WERI-Rb-1 (cell line): ENCODE measurements at places on chromosomes 5 and 9.

- DNase-seq, result no peak
Observed at GRCh38 chr5:57229313-57229712, 55.5 kb downstream of the GPBP1 start.

GRCh38 chr5:62182802-62183201, 123.2 kb upstream of the KIF2A start:
- DNase-seq, result no peak

GRCh38 chr5:124736805-124737188, 9.6 kb downstream of the ZNF608 start:
- DNase-seq, result no peak

GRCh38 chr5:148011398-148012137, 52.2 kb upstream of the SPINK5 start:
- DNase-seq, result no peak

- DNase-seq, result no peak
Observed at GRCh38 chr5:147371290-147371689, 136.5 kb downstream of the STK32A start.

DNA sequence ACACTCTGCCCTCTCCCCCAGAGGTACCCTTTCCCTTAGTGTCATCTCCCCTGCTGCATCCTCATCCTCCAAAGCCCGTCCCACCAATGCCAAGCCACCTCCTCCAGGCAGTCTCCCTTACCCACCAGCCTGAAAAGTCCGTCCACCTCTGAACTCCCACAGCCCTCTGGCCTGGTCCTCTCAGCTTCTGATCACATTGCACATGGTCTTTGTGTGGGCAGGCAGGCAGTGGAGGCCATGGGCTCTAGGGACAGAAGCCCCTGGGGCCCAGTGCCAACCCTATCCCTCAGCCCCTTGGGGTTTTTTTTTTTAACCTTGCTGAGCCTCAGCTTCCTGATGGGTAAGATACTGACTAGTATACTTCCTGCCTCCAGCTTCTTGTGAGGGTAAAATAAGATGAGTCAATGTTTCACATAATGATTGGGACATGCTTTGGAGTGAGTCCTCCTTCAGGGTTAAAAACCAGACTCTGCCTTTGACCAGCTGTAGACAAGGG, 19.4 kb downstream of the CSF1R start:
- no peak for DNase-seq

DNA sequence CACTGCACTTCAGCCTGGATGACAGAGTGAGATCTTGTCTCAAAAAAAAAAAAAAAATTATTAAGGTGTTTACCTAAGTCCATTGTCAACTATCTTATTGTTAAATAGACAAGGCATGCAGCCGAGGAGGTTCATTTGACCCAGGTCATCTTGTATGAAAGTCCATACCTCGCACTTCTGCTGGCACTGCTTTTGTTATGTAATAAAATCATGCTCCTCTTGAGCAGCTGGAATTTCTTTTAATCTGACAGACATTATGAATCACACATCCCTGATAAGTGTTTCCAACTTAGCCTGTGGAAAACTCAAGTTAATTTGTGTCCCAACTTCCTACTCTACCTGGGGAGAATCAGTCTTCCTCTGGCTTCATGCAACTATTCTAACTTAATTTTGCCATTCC, 315.6 kb upstream of the KLF4 start:
- DNase-seq, result no peak

- peak; percentile 75 for DNase-seq
Observed at GRCh38 chr9:136525841-136526499, 19.9 kb downstream of the NOTCH1 start.

GRCh38 chr9:110088099-110088498, 119.9 kb downstream of the C9orf152 start:
- DNase-seq, result no peak

- DNase-seq, result no peak
Observed at GRCh38 chr5:154654486-154655371, 100.4 kb upstream of the LARP1 start.

GRCh38 chr5:145801195-145801594, 33.9 kb downstream of the PRELID2 start:
- DNase-seq, result no peak

GRCh38 chr5:67746103-67746502, 469.5 kb upstream of the PIK3R1 start:
- DNase-seq, result no peak

DNA sequence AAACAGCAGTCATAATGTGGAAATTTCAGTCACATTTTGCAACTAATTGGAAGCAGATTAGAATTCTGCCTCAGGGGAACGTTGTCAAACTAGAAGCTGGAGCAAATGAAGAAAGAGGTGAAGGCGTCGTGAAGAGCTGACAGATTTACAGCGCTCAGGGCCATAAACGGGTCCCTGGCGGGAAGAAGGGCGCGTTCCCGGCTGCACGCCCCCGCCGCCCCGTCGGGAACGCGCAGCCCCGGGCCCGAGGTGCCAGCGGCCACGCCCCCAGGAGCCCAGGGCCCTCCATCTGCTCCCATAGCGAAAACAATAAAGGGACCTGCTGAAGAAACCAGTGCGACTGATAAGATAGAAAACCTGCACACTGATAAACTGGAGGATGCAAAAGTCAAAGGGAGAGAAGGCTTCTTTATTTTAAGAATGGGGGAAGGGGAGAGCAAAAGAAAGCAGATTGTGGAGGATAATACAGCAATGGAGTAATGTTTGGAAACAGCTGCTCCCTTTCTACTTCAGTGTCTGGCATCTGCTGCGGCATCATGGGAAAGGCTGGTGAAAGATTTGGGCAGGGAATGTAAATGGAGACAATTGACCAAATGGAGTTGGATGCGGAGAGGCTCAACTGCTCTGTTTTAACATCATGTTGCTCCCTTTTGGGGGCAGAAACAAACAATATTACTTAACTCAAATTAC, 11.1 kb downstream of the ZNF608 start:
- DNase-seq, result peak; percentile 79

- no peak for DNase-seq
Observed at GRCh38 chr5:67238191-67238590, 41.6 kb upstream of the CD180 start.

- no peak for DNase-seq
Observed at GRCh38 chr9:111645806-111646205, 14.7 kb downstream of the DNAJC25 start.

GRCh38 chr5:143812085-143812705, at the start of gene HMHB1:
Gene HMHB1, plus strand, starts transcription at chr5:143812161.
- DNase-seq, result no peak

- peak; percentile 50 for DNase-seq
Observed at GRCh38 chr5:80569961-80570786, at the start of gene ANKRD34B. Gene ANKRD34B, minus strand, starts transcription at chr5:80570280. Its CDS starts 10,261 bp downstream, at chr5:80560019.

DNA sequence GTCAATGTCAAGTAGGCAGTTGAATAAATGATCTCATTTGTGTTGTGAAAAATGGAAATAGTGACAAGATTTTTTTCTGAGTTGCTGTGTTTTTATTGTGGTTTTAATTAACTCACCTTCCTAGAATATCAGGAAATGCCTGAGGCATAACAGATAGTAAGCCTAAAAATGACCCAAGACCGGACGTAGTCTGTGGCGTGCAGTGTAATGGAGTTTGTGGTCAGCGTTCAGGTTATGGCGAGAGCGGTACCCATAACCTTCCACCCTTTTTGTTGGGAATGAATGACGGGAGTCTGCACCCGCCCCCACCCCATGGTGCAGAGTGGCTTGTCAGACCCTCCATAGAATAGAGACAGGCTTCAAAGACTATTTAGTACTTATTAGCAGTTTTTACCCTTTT, 119.3 kb downstream of the GALNT10 start:
- DNase-seq, result no peak

DNA sequence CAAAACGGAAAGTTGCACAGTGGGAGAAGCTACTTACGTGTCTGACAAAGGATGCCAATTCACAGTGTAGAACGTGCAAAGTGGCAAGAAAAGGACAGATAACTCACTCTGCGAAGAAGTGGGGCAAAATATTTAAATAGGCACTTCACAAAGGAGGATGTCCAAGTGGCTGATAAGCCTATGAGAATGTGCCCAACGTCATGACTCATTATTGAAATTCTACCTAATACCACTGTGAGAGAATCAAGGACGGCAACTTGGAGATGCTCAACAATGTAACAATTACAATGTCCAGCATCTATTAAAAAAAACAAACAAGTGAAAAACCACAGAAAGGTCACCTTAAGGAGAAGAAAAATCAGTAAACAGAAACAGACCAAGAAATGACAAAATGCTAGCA, 59.0 kb downstream of the NACC2 start:
- DNase-seq, result no peak

GRCh38 chr5:134577796-134578577, 52.5 kb downstream of the JADE2 start:
- DNase-seq, result peak; percentile 85

DNA sequence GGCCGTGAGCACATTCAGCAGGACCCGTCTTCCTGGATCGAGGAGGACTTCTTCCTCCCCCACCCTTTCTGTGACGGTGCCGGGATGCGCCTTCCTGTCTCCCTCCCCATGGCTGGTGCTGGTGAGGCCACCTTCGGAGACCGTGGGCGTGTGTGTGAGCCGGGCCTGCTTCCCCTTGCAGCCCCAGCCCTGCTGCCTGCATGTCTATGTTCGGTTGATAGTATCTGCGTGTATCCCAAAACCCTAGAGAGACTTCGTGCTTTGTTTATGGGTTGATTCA, 12.8 kb downstream of the CEP72 start:
- no peak for DNase-seq

- DNase-seq, result no peak
Observed at GRCh38 chr5:58066076-58066475, 393.8 kb downstream of the PLK2 start.

- no peak for DNase-seq
Observed at GRCh38 chr5:107529618-107530017, 141.1 kb downstream of the EFNA5 start.

GRCh38 chr5:134100283-134101091, 14.0 kb upstream of the TCF7 start:
- no peak for DNase-seq

DNA sequence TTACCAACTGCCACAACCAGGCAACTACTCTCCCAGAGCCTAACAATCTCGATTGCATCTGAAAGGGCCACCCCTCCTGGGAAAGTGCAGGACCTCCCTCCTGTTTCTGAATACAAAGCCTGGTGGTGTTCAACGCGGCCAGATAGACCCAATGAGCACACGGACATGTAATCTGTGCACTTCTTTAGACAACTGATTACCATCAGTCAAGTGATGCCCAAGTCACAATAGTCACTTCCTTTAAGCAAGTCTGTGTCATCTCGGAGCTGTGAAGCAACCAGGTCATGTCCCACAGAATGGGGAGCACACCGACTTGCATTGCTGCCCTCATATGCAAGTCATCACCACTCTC, 739 bp downstream of the C9orf72 start:
- DNase-seq, result no peak
